ENCODE measurements at places on chromosomes 11 and 22.

- no peak for DNase-seq
These were observed 456 bp downstream of the AAMDC start for GRCh38 chr11:77821349-77821851.

DNA sequence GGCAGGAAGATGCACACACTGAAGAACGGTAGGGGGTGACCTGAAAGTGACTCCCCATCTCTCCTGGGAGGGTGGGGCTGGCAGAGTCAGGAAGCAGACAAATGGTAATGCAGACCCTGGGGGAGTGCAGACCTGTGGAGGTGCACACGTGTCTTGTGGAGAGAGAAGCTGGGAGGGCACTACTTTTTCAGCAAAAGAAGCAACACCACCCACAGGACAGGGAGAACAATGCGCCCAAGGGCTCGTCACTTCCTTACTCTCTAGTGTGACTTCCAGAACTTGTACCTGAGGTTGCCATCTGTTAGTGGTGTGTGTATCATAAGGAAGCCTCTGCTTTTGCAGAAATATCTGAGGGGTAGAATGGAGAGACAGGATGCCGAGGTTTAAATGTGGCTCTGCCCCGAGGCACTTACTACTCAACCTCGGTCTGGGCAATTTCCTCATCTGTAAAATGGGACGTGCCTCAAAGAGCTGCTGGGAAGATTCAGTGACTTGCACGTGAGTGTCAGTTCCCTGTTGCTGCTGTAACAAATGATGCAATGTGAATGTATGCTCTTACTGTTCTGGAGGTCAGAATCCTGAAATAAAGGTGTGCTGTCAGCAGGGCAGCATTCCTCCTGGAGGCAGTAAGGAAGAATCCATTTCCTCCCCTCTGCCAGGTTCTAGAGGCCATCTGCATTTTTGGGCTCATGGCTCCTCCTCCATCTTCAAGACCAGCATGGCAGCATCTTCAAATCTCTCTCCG lies 323.4 kb downstream of the SHANK2 start:
- no peak for DNase-seq

DNA sequence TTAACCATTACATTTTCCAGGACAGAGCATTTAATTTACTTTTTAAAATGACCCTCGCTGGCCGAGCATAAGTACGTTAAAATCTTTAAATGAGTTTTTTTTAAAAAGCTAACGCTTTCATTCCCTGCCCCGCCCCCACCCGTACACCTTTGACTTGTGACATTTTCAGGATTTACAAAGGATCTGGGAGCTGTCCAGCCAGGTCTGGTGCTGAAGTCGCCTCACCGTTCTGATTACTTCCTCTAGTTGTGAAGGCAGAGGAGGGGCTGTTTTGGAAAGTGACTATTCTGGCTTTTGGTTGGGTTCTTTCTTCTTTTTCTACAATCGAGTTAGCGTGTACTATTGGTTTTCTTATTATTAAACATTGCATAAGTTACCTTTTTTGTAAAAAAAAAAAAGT lies 2.9 kb downstream of the C11orf87 start:
- DNase-seq, result no peak

- DNase-seq, result no peak
These were observed 1445.5 kb downstream of the BRD1 start for GRCh38 chr22:48382197-48382596.

- DNase-seq, result no peak
These were observed 34.2 kb downstream of the MRGPRD start for GRCh38 chr11:68946416-68947090.

GRCh38 chr11:45859661-45860140 lies 12.4 kb downstream of the CRY2 start:
- no peak for DNase-seq
